Neural progenitor cell (in vitro differentiated cells): ENCODE measurements at places on chromosomes 1 and 21. TPM values are rescaled to one million over a fixed set of nuclear protein-coding genes. Genes with fewer than 3 reads are reported as not detected.

ETV3L gene
- 0.25 TPM in 1 of 2 replicates, not detected in the other for total RNA-seq

GRCh38 chr1:11707621-11708276, 16.2 kb downstream of the DRAXIN start:
- H3K27ac ChIP-seq, result no peak overlapping the region
- H3K4me1 ChIP-seq, result peaks cover 29% of the 10 kb centered on the region
- H3K4me3 ChIP-seq, result no peak overlapping the region
- no peaks in the 10 kb centered on the region for H3K36me3 ChIP-seq

DNA sequence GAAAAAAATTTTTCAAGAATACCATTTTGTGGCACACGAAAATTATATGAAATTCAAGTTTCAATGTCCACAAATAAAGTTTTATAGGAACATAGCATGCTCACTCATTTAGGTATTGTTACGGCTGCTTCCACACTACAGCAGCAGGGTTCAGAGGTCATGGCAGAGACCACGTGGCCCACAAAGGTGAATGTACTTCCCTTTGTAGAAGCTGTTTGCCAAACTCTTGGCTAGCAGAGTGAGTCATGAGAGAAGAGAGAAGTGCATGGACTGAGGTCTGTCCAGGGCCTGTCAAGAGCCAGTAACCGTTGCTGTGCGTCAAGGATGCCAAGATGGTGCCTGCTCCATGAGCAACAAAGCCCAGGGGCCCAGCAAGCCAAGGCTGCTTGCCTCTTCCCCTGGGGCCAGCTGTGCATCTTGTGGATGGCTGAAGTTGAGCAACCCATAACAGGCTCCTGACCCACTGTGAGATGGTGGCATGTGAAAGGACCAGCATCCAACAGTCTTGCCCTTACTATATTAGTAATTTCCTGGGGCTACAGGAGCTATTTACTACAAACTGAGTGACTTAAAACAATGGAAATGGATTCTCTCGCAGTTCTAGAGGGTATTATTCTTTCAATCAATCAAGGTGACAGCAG, 64.8 kb upstream of the ATP5PO start:
- no peaks in the 10 kb centered on the region for H3K36me3 ChIP-seq
- H3K4me3 ChIP-seq, result no peak overlapping the region
- H3K27me3 ChIP-seq, result no peaks in the 10 kb centered on the region
- H3K4me1 ChIP-seq, result peaks cover 15% of the 10 kb centered on the region
- DNase-seq, result no peak

ERG gene
- 0.09 TPM in 1 of 2 replicates, not detected in the other for total RNA-seq

DYNLT5 gene
- total RNA-seq, result 0.22 TPM in 1 of 2 replicates, not detected in the other

DNA sequence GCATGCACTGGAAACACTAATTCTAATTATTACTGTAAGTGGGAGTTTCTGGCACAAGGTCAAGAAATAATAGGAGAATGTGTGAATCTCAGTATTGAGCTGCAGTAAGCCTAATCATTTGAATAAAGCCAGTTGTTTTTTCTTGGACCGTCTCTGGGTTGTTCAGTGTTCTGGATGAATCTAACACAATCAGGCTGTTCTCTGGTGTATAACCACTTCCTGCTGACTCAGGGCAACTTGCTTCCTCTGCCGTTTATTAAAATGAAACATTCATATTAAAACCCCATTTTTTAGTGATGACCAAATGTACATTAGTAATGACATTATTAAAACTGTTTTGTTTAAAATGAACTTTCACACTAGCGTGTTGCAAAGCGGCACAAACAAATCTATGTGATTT, 273.1 kb upstream of the SNX7 start:
- H3K27me3 ChIP-seq, result no peaks in the 10 kb centered on the region
- no peak overlapping the region for H3K27ac ChIP-seq
- H3K36me3 ChIP-seq, result no peaks in the 10 kb centered on the region

GRCh38 chr21:29121759-29122158, 8.7 kb upstream of the MAP3K7CL start:
- DNase-seq, result no peak
- no peaks in the 10 kb centered on the region for H3K27me3 ChIP-seq
- H3K36me3 ChIP-seq, result no peaks in the 10 kb centered on the region
- no peak overlapping the region for H3K4me3 ChIP-seq
- no peak overlapping the region for H3K27ac ChIP-seq
- no peaks in the 10 kb centered on the region for H3K4me1 ChIP-seq

GRCh38 chr1:245395680-245396079, 240.9 kb downstream of the KIF26B start:
- H3K27ac ChIP-seq, result no peak overlapping the region
- no peak for DNase-seq
- no peaks in the 10 kb centered on the region for H3K36me3 ChIP-seq
- H3K4me3 ChIP-seq, result no peak overlapping the region

DNA sequence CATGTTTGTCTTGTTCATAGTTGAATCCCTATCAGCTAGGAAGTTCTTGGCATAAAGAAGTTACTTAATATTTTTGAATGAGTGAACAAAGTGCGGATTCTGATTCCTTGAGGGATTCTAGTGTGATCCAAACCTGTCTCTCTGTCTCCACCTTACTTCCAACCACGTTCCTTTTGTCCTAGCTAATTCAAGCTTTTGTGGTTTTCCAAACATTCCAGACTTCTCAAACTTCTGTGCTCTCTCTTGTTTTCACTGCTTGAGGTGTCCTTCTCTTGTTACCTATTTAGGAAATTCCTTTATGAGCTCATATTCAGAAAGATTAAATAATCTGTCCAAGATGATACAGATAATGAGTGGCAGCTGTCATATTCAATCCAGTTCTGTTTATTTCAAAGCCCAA, 353.2 kb downstream of the PTBP2 start:
- H3K4me1 ChIP-seq, result no peaks in the 10 kb centered on the region
- H3K4me3 ChIP-seq, result no peak overlapping the region
- H3K27me3 ChIP-seq, result no peaks in the 10 kb centered on the region
- no peak for DNase-seq
- H3K27ac ChIP-seq, result no peak overlapping the region

DNA sequence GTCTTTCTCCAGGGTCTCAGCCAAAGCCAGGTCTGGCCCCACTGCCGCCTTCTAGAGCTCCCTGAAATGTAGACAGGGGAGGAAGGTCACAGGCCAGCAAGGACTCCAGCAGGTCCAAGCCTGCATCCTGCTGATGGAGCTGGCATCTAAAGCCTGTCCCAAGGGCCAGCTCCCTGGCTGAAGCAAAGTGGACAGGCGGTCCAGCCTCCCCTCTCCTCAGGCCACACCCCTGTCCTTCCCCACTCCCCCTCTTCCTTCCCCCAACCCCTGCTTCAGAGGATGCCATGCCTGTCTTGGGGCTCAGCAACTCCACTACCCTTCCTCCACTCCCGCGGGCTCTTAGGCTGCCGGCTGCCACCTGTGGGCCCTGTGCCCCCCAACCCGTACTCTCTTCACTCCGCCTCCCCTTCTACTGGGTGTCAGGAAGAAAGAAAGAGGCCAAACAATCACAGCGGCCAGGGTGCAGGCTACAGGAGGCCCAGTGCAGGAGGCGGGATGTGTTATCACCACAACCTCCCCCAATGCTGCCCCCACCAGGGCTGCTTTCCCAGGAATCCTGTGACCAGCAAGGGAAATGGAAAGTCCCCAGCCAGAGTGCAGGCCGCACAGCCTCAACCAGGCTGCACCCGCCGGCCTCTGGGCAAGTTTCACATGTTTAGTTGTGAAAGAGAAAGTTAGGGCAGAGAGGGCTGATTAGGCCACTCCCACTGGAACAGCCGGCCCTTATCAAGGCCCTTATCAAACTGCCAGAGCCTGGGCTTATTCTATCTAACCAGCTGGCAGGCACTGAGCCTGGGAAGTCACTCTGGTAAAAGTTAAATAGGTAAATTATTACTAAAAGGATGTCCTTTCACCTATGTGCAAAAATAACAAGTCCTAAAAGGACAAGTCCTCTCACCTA, 34.1 kb downstream of the ACOT7 start:
- no peak overlapping the region for H3K4me3 ChIP-seq
- peak overlapping the region; percentile 70 for H3K27ac ChIP-seq
- no peaks in the 10 kb centered on the region for H3K36me3 ChIP-seq

DNA sequence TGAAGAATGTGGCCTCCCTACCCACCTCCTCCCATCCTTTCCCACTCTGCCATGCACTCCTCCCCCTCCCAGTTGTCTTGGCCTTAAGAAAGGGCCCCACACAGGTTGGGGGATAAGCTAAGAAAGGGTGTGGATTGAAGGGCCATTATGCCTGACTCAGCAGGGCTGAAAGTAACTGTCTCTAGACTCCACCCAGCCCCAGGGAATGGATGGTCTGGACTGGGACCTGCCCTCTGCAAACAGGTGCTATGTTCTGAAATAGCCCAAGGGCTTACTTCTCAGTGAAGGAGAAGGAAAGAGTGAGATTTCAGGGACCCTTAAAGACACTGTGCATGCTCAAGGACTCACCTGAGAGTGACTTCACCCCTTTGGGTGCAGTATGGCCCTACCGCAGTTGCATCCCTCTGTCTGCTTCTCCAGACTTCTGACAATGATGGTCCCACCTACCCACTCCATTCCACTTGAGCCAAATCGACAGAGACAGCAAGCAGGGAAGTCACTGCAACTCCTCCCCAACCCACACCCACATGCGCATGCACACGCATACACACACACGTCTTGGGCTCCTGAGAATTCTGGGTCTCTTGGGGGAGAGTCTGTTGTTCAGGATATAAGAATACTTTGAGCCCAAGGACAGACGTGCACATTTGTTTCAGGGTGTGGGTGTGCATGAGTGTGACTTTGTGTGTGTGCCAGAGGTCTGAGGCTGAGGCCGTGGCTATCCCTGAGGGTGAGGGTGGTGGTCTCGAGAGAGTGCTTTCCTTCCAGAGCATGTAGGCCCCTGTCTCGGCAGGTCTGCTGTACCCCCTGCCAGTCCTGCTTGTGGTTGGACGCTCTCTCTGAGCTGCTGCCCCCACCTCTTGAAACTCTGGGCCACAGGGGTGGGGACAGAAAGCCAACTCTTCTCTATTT, 231.9 kb downstream of the PTPRU start:
- no peak overlapping the region for H3K27ac ChIP-seq
- no peak overlapping the region for H3K4me3 ChIP-seq
- no peak for DNase-seq
- H3K27me3 ChIP-seq, result no peaks in the 10 kb centered on the region
- H3K36me3 ChIP-seq, result no peaks in the 10 kb centered on the region
- peaks cover 5% of the 10 kb centered on the region for H3K4me1 ChIP-seq

DNA sequence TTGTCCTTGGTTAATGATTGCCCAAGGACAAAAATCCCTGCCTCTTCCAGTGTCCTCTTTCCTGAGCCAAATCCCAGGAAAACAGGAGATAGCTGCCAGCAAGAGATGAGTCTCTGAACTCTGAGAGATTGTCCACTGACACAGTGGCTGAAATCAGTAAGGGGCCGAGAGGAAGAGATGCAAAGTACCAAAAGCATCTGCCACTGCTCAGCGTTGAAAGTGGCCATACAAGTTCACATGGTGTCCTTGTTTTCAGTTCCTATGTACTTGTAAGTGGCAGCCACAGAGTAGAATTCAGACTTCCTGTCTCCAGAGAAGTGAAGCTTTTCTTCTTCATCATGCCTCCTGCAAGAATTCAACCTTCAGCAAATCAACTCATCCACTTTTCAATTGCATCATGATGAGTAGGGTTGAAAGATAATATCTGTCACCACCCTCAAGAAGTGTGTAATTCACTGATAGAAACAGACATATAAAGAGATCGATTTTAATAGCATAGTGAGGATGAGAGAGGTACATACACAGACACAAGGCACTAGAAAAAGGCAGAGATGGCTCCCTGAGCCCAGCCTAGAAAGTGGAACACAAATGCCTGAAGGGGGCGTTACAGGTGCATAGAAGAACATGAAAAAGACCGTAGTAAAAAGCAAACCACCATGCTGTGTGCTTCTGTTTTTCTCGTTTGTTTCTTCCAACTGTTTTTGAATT, 185.8 kb downstream of the MRPL39 start:
- no peaks in the 10 kb centered on the region for H3K4me1 ChIP-seq
- no peak overlapping the region for H3K4me3 ChIP-seq
- H3K27me3 ChIP-seq, result peaks cover 14% of the 10 kb centered on the region
- H3K27ac ChIP-seq, result no peak overlapping the region

- H3K4me1 ChIP-seq, result peaks cover 25% of the 10 kb centered on the region
- H3K4me3 ChIP-seq, result peak overlapping the region; percentile 74
- peaks cover 20% of the 10 kb centered on the region for H3K27me3 ChIP-seq
- DNase-seq, result peak; percentile 76
Measured at GRCh38 chr1:181089676-181090544, 1.4 kb downstream of the IER5 start.

TNFRSF18 gene
- not detected in 2 replicates for total RNA-seq

DNA sequence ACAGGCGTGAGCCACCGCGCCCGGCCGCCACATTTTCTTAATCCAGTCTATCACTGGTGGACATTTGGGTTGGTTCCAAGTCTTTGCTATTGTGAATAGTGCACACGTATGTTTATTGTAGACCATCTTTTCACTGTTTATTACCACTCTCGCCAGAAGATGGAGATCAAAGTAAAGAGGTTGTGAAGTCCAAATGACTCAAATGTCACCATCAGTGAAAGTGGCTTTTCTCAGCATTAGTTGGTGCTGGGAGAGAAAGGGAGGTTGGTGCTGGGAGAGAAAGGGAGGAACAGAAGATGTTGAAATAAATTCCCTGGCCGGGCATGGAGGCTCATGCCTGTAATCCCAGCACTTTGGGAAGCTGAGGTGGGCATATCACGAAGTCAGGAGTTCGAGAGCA, 10.4 kb upstream of the UHMK1 start:
- no peak for DNase-seq
- no peak overlapping the region for H3K4me3 ChIP-seq
- no peaks in the 10 kb centered on the region for H3K4me1 ChIP-seq

DNA sequence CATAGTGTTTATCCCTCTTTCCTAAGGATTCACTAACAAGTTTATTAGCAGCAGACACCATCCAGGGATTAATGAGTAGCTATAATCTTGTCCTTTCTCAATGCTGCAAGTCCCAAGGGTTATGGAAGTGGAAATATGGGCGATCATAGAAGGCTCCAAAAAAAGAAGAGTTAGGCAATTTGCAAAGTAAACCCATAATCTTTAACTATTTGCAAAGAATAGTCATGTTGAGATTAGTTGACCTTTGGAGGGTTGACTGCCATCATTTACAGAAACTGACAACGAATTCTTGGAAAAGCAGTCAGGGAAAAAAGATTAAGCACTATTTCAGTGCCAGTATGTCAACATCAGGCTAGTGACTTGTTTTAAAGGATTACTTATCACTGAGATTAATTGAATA, 169.9 kb downstream of the KCNT2 start:
- peak overlapping the region; percentile 70 for H3K27ac ChIP-seq
- no peak overlapping the region for H3K4me3 ChIP-seq
- no peaks in the 10 kb centered on the region for H3K36me3 ChIP-seq
- no peaks in the 10 kb centered on the region for H3K27me3 ChIP-seq
- H3K4me1 ChIP-seq, result no peaks in the 10 kb centered on the region

DNA sequence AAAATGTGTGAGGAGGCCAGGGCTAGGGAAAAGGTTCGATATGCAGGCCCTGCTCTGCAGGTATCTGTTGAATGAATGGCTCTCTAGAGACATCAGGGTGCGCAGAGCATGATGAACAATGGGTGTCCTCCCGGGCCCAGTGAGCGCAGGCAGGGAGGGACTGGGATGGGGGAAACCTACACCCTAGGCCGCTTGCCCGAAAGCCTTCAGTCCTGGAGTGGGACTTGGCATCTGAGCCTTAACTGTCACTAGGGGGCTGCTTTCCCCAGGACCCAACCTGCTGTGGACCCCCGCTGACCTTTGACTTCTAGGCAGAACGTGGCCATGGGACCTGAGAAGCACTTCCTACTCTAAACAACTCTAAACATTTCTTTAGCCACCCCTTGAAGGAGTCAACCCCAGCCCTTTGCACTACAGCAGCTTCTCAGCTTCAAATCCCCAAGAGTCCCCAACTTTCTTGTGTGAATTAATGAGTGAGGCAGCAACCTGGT, 444 bp upstream of the MAP3K6 start:
- no peak overlapping the region for H3K27ac ChIP-seq
- H3K27me3 ChIP-seq, result peaks cover 8% of the 10 kb centered on the region
